ENCODE measurements at places on chromosomes 16 and 17.

GRCh38 chr17:4636474-4637100 is 4.9 kb downstream of the ALOX15 start:
- no peak for DNase-seq

- no peak for DNase-seq
These were observed 10.8 kb downstream of the CDH5 start for GRCh38 chr16:66377324-66377723.

DNA sequence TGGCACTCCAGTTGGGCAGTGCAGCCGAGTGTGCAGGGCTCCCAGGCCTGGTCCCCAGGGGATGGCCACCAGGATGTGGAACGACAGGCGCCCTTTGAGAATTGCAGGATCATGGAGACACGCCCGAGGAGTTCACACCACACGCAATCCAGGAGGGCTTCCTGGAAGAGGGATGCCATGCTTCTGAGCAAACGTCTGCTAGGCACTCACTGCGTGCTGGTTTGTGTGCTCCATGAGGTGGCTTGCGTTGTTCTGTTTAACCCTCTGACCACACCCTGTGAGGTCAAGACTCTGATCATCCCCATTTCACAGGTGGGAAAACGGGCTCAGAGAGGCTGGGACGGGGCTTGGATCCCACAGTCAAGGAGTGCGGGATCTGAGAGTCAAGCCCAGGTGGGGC is 32.6 kb upstream of the ZFPM1 start:
- DNase-seq, result no peak

DNA sequence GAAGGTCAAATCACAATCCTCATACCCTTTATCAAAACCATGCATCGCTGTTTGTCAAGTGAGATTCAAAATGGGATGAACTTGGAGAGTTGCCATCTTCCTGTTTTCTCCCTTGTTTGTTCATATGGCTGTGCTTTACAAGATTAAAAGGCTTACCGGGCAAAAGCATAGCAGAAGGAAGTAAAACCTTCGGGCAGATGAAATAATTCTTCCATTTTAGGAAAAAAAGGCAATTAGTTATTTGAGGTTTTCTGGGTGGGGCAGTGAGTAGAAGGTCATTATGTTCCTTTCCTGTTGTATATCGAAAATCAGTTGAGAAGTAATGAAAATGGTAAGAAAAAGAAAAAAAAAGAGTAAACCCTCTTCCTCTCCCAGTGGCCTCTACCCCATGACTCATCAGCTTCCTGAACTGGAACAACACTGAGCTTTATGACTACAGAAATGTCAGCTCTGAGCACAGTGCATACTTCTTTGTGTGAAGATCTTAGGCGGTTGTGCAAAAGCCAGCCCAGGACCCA is 369.2 kb downstream of the CDH13 start:
- no peak for DNase-seq

GRCh38 chr16:2214719-2214968 is at the start of gene PGP:
PGP (minus strand) TSS chr16:2214840; CDS start chr16:2214777, 63 bp downstream.
- no peak for DNase-seq
